ENCODE measurements at places on chromosomes 11 and 22. TPM values are rescaled to one million over a fixed set of nuclear protein-coding genes. Genes with fewer than 3 reads are reported as not detected.

GRCh38 chr11:134252346-134253187, 585 bp downstream of the THYN1 start:
- DNase-seq = no peak

DNA sequence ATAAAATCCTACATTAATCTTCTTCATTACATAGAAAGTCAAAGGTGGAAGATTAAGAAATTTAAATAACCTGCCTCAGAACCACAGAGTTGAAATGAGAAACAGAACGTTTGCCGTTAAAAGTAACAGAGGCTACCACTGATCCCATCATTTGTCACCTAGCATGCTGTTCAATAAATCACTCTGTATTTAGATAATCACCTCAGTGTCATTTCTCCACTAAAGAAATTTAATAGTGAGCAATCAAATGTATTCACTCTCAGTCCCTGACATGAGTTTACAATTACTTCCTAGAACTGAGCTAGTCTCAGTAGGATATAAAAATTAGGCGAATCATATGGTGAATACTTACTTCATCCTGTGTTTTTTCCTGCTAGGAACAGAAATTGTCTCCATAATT, 169.6 kb downstream of the MSANTD4 start:
- DNase-seq = no peak

- no peak for DNase-seq
Measured at GRCh38 chr11:44566952-44567875, 1.8 kb downstream of the CD82 start.

GRCh38 chr11:27913650-27914049, 194.3 kb downstream of the KIF18A start:
- no peak for DNase-seq

- no peak for DNase-seq
Measured at GRCh38 chr11:85307366-85307765, 319.8 kb downstream of the DLG2 start.

DNA sequence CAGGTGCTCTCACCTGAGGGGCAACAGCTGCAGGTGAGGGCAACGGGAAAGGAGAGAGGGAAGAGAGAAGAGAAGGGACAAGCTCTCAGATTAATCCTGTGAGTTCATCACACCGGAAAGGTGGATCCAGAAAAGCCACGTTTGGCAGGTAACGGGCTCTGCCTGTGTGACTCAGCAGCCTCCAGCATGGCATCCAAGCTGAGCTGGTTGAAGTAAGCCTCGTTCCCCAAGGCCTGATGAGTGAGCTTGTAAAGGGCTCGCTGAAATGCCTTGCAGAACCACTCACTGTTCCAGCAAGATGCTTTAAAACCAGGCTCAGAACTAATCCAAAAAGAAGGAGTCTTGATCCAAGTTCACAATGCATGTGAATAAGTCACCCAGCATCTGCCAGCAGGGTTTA, 206.9 kb upstream of the TMEM45B start:
- no peak for DNase-seq

- no peak for DNase-seq
Measured at GRCh38 chr11:62794201-62794775, 2.5 kb upstream of the TMEM223 start.

GRCh38 chr11:66328031-66328301, 8.3 kb downstream of the RIN1 start:
- DNase-seq = no peak

PELI3 gene
- 5.0 TPM for total RNA-seq

OR51I1 gene
- total RNA-seq = not detected

OR5A1 gene
- not detected for total RNA-seq

OR56A1 gene
- not detected for total RNA-seq

UBASH3B gene
- total RNA-seq = 45.4 TPM

All from kidney epithelial cell (primary cell).